ENCODE measurements at places on chromosomes 16 and 17.
A peak's percentile ranks its signal among the peaks of the same experiment; 100 is the strongest.

GRCh38 chr17:499951-500461 lies 147.4 kb upstream of the RPH3AL start:
- no peak for DNase-seq

- DNase-seq: no peak
Observed at GRCh38 chr16:58012481-58012880, 11.3 kb downstream of the USB1 start.

DNA sequence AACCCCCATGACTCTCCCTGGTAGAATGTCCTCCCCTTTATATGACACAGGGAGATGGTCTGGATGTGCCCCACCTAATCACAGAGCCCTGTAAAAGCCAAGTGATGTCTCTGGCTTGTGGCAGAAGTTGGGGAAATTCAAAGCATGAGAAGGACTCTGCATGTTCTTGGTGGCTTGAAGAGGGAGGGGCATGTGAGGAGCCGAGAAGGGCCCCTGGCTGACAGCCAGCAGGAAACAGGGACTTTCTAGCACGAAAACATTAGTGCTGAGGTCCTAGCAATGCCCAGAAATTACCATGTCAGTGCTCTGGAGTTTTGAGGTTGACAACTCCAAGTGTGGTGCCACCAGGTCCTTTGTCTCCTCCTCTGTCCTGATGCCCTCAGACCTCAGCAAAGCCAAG lies 75.9 kb downstream of the USP22 start:
- DNase-seq: no peak

DNA sequence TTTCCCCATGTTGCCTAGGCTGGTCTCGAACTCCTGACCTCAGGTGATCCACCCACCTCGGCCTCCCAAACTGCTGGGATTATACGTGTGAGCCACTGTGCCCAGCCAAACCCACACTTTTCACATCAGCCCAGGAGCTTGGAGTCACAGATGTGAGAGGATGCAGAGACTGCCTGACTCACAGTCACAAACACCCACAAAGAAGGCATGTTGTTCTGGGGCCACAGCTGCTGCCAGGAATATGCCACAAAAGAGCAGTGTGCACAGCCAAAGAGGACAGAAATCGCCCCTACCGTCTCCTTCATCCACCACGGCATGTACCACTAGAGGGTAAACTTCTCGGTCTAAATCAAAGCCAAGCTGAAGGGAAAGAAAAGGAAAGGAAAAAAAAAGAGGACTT lies 25.1 kb upstream of the FOXJ1 start:
- no peak for DNase-seq

GRCh38 chr16:80380514-80380913 lies 160.3 kb upstream of the DYNLRB2 start:
- no peak for DNase-seq

DNA sequence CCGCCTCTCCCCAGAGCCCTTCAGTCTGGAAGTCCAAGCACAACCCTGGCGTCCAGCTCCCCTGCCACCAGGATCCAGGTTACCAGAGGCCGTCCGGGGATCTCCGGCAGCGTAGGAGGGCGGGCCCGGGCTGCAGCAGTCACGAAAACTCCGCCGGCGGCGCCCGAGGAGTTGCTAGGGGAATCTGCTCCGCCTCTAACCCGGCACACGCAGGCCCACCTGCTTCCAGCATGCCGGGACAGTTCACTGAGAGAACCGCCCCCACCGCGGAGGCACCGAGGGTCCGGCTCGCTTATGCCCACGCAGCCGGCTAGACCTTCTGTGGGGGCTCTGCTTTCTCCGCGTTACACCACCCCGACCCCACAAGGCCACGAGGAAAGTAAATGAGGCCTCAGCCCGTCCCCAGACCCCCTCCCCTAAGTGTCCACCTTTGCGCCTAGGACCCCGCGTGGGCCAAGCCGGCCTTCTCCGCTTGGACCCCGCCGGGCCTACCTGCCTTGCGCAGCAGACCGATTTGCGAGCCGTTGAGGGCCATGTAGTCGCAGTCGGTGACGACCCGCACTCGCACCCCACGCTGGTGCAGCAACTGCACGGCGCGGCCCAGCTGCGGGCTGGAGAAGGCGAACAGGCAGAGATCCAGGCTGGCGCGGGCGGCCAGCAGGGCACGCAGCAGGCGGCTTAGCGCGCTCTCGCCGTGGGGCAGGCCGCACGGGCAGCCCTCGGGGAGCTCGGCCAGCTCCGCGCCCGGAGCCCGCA lies 587 bp downstream of the PLD6 start:
- no peak for DNase-seq

- no peak for DNase-seq
Observed at GRCh38 chr17:34167354-34167753, 87.7 kb upstream of the CCL2 start.

GRCh38 chr17:65886315-65887245 lies 305.4 kb downstream of the CEP112 start:
- peak; percentile 3 for DNase-seq

DNA sequence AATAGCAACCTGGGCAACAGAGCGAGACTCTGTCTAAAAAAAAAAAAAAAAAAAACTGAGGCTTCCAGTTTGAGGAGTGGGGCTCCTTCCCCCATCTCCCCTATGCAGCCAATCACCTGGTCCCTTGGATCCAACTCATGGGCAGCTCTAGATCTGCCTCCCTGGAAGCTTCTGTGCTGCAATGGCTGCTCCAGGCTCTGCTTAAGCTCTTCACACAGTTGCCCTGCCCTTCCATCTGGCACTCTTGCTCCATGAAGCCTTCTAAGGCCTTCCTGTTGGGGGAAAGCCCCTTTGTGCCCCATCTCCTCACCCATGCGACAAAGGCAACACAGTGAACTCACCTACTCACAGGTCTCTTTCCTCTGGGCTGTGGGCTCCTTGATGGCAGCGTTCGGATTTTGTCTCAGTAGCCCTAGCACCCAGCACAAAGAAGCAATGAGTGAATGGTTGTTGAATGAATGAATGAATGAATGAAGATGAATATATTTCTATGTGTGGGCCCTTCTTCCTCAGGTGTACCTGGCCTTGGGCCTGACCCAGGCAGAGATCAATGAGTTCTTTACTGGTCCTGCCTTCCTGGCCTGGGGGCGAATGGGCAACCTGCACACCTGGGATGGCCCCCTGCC lies 1.9 kb downstream of the NAGLU start:
- DNase-seq: no peak

DNA sequence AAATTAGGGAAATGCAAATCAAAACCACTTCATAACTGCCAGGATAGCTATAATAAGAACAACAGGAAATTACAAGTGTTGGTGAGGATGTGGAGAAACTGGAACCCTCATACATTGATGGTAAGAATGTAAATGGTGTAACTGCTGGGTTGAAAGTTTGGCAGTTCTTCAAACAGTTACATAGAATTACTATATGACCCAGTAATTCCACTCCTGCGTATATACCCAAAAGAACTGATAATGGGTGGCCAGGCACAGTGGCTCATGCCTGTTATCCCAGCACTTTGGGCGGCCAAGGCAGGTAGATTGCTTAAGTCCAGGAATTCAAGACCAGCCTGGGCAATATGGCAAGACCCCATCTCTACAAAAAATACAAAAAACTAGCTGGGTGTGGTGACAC lies 4.5 kb upstream of the CMTM4 start:
- DNase-seq: no peak

- DNase-seq: peak; percentile 84
Observed at GRCh38 chr17:62703261-62703775, 75.8 kb downstream of the MRC2 start.

- no peak for DNase-seq
Observed at GRCh38 chr17:13421581-13422130, 180.1 kb downstream of the HS3ST3A1 start.
